ENCODE measurements at places on chromosomes 4 and X. TPM values are rescaled to one million over a fixed set of nuclear protein-coding genes. Genes with fewer than 3 reads are reported as not detected.

DNA sequence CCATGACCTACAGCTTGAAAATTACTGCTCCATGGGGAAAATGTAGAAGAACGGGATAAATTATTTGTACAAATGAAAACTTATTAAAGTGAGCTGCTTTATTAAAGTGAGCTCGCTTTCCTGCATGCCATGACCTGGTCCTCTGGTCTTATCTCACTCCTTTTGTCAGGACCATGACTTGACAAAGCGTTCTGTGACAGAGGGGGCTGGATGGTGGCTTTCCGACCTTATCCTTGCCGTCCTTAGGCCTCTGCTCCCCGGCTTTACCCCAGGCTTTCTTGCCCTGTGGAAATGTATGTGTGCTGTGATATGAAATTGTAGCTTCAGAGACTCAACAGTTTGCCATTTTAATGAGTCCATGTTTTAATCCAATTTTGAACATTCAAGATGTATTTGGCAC is 44.0 kb upstream of the FBXW7 start:
- DNase-seq = no peak
- no peaks in the 10 kb centered on the region for H3K27me3 ChIP-seq
- no peaks in the 10 kb centered on the region for H3K36me3 ChIP-seq
- no peak overlapping the region for H3K4me3 ChIP-seq
- H3K27ac ChIP-seq = no peak overlapping the region

Gene BTC
- 4.9 TPM for polyA plus RNA-seq

DNA sequence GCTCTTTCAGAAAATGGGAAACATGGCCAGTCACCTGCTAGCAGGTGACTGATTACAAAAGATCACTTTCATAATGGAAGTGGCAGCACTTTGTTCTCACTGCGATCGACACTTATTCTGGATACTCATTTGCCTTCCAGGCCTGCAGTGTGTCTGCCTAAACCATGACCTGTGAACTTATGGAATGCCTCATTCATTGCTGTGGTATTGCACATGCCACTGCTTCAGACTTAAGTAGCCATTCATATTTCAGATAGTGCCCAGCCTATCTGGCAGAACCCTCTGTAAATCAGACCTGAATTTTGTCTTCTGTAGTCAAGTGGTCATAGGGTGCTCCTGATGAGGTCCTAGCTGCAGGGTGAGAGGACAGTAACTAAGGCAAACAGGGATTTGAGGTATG is 23.3 kb upstream of the MGST2 start:
- DNase-seq = no peak
- no peaks in the 10 kb centered on the region for H3K36me3 ChIP-seq
- no peaks in the 10 kb centered on the region for H3K27me3 ChIP-seq
- H3K27ac ChIP-seq = no peak overlapping the region

GRCh38 chrX:123833387-123833786 is 26.5 kb upstream of the XIAP start:
- H3K4me3 ChIP-seq = no peak overlapping the region
- H3K27me3 ChIP-seq = no peaks in the 10 kb centered on the region
- no peaks in the 10 kb centered on the region for H3K4me1 ChIP-seq
- no peaks in the 10 kb centered on the region for H3K36me3 ChIP-seq
- DNase-seq = peak; percentile 71

- no peaks in the 10 kb centered on the region for H3K36me3 ChIP-seq
- H3K4me1 ChIP-seq = no peaks in the 10 kb centered on the region
- no peak for DNase-seq
- no peak overlapping the region for H3K27ac ChIP-seq
- no peaks in the 10 kb centered on the region for H3K27me3 ChIP-seq
Measured at GRCh38 chr4:85543832-85544231, 68.9 kb downstream of the ARHGAP24 start.

DNA sequence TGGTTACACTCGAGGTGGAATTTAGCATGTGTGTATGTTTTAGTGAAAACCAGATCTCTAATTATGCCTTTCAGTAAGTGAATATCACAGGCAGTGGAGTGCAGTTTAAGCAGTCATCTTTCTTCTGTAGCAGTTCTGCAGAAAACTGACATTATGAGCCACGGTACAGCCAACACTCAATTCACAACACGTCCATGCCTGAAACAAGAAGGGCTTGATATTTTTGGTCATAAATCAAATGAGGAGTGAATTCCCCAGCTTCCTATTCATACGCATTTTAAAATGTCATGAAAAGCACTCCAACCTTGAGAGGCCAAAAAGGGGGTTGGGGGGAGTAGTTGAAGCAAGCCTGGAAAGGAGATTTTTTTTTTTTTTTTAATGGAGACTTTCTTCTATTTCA is 316.7 kb downstream of the ARHGAP10 start:
- no peak overlapping the region for H3K4me3 ChIP-seq
- H3K36me3 ChIP-seq = peaks cover 19% of the 10 kb centered on the region
- no peaks in the 10 kb centered on the region for H3K27me3 ChIP-seq
- no peaks in the 10 kb centered on the region for H3K4me1 ChIP-seq

Gene KCNIP4
- polyA plus RNA-seq = 0.60 TPM

Gene CAPN6
- 0.92 TPM for polyA plus RNA-seq

Gene CXCL5
- 0.83 TPM for polyA plus RNA-seq

DNA sequence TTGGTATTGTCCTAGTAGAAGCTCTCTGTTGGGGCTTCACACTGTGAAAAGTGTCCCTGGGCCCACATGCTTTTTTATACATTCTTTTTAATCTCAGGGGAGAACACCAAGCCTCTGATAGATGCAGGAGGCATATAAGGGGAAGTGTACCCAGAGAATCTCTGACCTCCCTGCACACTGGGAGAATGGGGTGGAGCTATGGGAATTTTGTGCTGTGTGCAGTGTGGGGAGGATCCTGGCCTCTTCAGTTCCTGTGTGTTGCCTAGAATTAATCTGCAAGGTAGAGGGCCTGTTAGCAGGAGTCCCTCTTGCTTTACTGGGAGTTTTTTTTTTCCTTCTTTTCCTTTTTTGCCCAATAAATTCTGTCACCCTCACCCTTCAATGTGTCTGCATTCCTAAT is 49.2 kb upstream of the SPIN4 start:
- H3K27ac ChIP-seq = no peak overlapping the region
- no peaks in the 10 kb centered on the region for H3K4me1 ChIP-seq
- H3K36me3 ChIP-seq = no peaks in the 10 kb centered on the region
- no peak for DNase-seq
- no peak overlapping the region for H3K4me3 ChIP-seq

Gene CLGN
- polyA plus RNA-seq = 0.23 TPM

DNA sequence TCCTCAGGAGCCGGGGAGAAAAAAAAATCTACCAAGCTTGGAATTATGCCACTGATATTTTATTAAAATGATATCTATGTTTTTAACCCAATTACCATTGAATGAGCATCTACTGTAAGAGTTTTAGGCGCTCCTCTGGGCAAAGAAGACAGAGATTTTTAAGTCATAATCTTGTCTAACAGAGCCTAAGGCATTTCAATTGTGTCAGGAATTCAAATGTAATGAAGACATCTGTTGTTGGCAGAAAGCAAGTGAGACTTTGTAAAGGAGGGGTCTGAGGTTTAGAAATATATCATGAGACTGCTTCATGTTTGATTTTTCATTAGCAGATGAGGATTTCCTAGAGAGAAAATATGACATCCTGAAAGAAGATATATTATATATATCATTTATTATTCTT is 1158.1 kb downstream of the FSTL5 start:
- no peak for DNase-seq
- no peak overlapping the region for H3K4me3 ChIP-seq
- no peaks in the 10 kb centered on the region for H3K36me3 ChIP-seq
- H3K27ac ChIP-seq = no peak overlapping the region
- H3K27me3 ChIP-seq = no peaks in the 10 kb centered on the region
- H3K4me1 ChIP-seq = no peaks in the 10 kb centered on the region

Gene PAGE4
- polyA plus RNA-seq = not detected

Gene NAT8L
- polyA plus RNA-seq = under 0.01 TPM

- no peak within 1 kb of the TSS for H3K4me3 ChIP-seq
- DNase-seq = no peak
- no peaks in the 10 kb centered on the region for H3K4me1 ChIP-seq
- no peak within 1 kb of the TSS for H3K27ac ChIP-seq
- H3K36me3 ChIP-seq = no peaks in the 10 kb centered on the region
Measured at GRCh38 chr4:122621016-122621507, at the start of gene IL21. Gene IL21, minus strand, starts transcription at chr4:122621066. Its CDS starts 55 bp downstream, at chr4:122621011.

Gene SERTM2
- polyA plus RNA-seq = 0.12 TPM

DNA sequence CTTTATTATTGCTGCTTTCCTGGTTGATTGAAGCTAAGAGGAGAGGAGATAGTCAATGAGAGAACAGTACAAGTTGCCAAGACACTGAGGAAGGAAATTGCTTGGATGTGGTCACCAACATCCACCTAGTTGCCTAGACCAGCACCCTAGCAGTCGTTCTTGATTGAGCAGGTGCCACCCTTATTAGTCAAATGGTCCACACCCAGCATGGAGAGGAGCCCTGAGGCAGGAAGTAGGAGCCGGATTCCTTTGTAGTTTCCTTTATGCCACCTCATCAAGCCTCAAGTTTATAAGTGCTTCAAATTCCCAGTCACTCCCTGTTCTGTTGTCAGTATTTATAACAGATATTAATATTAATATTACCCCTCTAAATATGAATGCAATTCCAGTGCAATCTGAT is 19.1 kb downstream of the PAGE2 start:
- DNase-seq = no peak
- H3K4me3 ChIP-seq = no peak overlapping the region
- H3K27me3 ChIP-seq = no peaks in the 10 kb centered on the region
- no peaks in the 10 kb centered on the region for H3K36me3 ChIP-seq

Gene GPR34
- 27.7 TPM for polyA plus RNA-seq

- H3K4me3 ChIP-seq = no peak overlapping the region
- H3K4me1 ChIP-seq = no peaks in the 10 kb centered on the region
Measured at GRCh38 chr4:166501941-166502382, 628.9 kb downstream of the TLL1 start.

- DNase-seq = peak; percentile 69
- no peaks in the 10 kb centered on the region for H3K27me3 ChIP-seq
- H3K27ac ChIP-seq = no peak overlapping the region
- no peak overlapping the region for H3K4me3 ChIP-seq
Measured at GRCh38 chr4:145679520-145679919, 426 bp upstream of the C4orf51 start.

Gene ARMCX2
- polyA plus RNA-seq = 2.4 TPM

- peaks cover 21% of the 10 kb centered on the region for H3K4me1 ChIP-seq
- no peak overlapping the region for H3K27ac ChIP-seq
- H3K27me3 ChIP-seq = no peaks in the 10 kb centered on the region
Measured at GRCh38 chr4:163330916-163331628, 1.3 kb downstream of the NPY1R start.

DNA sequence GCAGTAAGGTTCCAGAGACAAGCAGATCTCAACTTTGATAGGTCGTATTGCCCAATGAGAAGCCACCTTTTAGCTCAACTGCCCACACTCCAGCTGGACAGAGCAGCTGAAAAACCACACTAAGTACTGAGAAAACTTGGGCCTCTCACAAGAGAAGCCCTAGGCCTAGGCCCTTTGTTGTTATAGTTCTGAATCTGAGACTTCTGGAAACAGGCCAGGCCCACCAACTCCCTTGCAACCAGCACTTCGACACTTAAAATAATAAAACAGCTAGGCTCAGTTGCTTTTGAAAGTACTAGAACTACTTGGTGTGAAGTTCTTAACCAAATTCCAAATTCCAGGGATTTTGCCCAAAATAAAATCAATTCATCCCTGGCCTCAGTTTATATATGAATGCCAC is 13.5 kb upstream of the RTL5 start:
- no peak overlapping the region for H3K27ac ChIP-seq
- H3K4me3 ChIP-seq = no peak overlapping the region
- H3K4me1 ChIP-seq = no peaks in the 10 kb centered on the region
- DNase-seq = no peak
- H3K36me3 ChIP-seq = peaks cover 4% of the 10 kb centered on the region

DNA sequence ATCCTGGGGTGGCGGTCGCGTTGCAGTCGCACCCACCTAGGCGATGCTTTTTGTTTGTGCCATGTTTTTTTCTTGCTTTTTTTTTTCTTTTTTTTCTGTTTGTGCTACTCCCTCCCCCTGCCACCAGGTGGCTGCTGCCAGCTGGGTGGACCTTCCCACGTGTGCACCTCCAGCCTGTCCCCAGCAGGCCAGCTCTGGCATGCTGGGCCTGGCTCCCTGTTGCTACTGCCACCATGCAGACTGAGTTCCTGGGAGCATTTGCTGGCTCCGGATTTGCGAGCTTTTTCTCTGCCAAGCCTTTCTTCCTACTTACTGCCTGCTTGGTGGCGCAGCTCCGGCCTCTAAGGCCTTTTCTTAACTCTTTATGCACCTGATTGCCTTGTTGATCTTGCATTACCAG is 161.2 kb upstream of the WDFY3 start:
- no peak for DNase-seq

DNA sequence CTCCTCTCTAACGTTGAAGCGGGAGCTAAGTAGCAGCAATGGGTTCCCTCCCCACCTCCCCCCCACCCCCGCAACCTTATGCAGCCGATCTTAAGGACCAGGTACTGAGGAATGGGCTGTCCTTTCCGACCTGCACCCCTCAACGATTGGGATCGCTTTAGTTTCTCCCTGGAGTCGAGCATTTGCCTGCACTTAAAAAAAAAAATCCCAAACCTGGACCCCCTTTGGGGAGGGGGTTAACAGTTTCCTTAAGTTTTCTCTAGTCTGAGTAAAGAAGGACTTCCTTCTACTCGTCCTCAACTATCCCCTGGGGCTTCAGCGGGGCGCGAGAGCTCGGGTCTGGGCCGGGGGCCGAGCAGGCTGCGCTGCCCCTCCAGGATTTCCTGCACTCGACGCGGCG is 25.7 kb upstream of the BCORL1 start:
- no peaks in the 10 kb centered on the region for H3K27me3 ChIP-seq
- DNase-seq = no peak
- peak overlapping the region; percentile 21 for H3K4me3 ChIP-seq

GRCh38 chrX:53357799-53358530 is 64.5 kb downstream of the SMC1A start:
- H3K36me3 ChIP-seq = no peaks in the 10 kb centered on the region
- DNase-seq = no peak
- H3K27me3 ChIP-seq = no peaks in the 10 kb centered on the region
- no peak overlapping the region for H3K27ac ChIP-seq

Gene GLUD2
- polyA plus RNA-seq = 0.60 TPM

- peaks cover 5% of the 10 kb centered on the region for H3K27me3 ChIP-seq
Measured at GRCh38 chrX:100440006-100440405, 29.9 kb upstream of the PCDH19 start.

Gene FGB
- 0.67 TPM for polyA plus RNA-seq

Gene ZBTB49
- 1.2 TPM for polyA plus RNA-seq

Gene GAGE12J
- not detected for polyA plus RNA-seq

Gene C4orf51
- not detected for polyA plus RNA-seq

DNA sequence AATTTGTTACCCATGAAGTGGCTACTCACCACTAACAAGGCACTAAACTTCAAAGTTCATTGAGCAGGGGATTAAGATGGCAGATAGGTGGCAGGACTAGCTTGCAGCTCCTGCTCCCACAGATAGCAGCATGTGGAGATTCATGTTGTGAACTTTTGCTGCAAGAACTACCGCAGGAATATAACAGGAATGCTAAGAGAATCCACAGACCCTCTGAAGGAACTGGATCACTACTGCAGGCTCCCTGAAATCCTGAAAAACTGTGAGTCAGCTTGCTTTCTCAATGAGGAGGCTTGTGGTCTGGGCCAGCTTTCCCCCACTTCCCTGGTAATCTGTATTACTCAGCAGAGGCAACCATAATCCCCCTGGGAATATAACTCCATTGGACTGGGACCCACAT is 118.5 kb upstream of the VCX2 start:
- H3K27ac ChIP-seq = no peak overlapping the region
- H3K27me3 ChIP-seq = no peaks in the 10 kb centered on the region
- DNase-seq = no peak
- H3K36me3 ChIP-seq = no peaks in the 10 kb centered on the region
- no peaks in the 10 kb centered on the region for H3K4me1 ChIP-seq

GRCh38 chrX:148156986-148157385 is 175.8 kb downstream of the FMR1NB start:
- H3K27me3 ChIP-seq = no peaks in the 10 kb centered on the region
- no peak for DNase-seq
- no peaks in the 10 kb centered on the region for H3K36me3 ChIP-seq
- no peaks in the 10 kb centered on the region for H3K4me1 ChIP-seq

All from sigmoid colon (tissue), 7 donors.